ENCODE measurements at places on chromosomes 16 and 17.

GRCh38 chr16:69928856-69929400, 22.2 kb upstream of the CLEC18A start:
- DNase-seq: no peak

GRCh38 chr17:17344507-17345293, 41.5 kb downstream of the NT5M start:
- DNase-seq: no peak

- DNase-seq: peak; percentile 57
Measured at GRCh38 chr17:39573447-39574298, 34.0 kb downstream of the NEUROD2 start.

DNA sequence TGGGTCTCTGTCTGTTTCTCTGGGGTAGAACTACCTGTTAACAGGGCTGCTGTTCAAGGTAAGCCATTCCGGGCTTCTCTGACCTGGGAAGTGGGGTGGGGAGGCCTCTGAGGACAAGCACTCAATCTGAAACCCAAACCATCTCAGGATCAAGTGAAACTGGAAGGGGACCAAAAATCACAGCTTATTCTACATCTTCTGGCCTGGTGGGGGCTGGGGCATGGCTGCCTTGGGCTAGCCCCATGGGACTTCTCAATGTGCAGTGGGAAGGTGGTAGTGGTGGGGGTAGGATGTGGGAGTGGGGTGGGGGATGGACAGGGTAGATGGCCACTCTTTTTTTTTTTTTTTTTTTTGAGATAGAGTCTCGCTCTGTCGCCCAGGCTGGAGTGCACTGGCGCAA, 5.5 kb downstream of the FLOT2 start:
- DNase-seq: no peak

DNA sequence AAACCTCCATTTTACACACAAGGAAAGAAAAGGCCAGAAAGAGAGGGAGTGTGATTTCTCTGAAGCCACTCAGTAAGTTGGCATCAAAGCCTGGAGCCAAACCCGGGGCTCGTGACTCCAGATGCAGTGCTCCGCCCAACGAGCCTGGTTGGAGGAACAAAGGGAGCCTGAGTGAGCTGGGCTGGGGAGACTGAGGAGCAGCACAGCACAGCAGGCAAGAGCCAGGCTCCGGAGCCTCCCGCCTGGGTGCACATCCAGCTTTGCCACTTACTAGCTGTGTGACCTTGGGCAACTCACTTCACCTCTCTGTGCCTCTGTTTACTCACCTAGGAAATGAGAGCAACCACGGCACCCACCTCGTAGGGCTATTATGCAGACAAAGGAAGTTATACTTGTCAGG, 5.6 kb downstream of the GSG1L start:
- no peak for DNase-seq

- DNase-seq: no peak
Measured at GRCh38 chr17:70636517-70637133, 467.3 kb downstream of the KCNJ2 start.

DNA sequence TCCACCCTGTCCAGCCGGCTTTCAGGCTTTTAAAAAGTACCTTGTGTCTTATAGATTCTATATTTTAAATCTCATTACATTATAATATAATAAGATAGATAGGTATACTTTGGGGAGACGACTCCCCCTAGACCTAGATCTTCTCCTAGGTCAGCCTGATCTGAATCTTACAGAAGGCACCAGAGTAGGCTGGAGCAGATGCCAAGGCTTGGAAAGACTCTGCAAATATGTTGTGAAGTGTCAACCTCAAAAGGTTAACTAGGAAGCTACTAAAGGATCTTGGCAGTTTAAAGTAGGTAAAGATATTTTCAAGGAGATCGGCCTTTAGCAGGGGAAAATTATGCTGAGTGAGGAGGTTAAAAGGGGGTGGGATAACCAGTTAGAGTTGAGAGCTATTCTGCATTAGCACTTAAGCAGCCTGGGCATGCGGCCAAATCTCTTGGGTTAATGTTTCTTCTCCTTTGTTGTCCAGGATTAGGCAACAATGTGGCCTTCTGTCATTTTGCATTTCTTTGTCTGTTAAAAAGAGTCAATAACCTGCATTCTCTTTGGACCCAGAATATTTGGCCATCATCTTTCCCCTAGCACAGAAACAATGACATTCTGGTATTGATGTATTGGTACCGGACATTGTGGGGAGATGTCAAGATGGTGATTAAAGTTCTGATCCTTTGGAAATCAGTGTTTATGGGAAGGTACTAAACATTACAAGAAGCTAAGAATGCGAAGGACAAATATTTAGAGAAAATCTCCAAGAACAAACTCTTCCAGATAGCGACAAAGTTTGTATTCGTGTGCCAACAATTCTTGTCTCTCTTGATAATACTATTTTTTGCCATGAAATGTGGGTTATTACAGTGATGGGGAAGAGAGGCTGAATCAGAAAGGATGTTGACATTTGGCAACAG, 51.2 kb upstream of the DHX40 start:
- peak; percentile 6 for DNase-seq

DNA sequence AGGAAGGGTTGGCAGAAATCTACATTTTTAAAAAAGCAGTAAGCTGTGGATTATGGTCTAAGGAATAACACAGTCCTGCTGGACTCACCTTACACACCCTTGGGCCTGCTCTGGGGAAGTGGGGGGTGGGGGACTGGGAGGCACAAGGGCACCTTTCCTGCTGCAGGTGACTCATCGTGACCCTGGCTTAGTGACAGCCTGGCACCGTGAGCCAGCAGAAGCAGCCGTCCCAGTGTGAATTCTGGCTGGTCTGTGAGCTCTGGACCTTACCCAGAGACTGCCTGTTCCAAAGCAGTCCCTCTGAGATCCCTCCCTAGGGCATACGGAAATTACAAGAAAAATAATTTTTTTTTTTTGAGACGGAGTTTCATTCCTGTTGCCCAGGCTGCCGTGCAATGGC, 4.2 kb upstream of the CRK start:
- DNase-seq: no peak

DNA sequence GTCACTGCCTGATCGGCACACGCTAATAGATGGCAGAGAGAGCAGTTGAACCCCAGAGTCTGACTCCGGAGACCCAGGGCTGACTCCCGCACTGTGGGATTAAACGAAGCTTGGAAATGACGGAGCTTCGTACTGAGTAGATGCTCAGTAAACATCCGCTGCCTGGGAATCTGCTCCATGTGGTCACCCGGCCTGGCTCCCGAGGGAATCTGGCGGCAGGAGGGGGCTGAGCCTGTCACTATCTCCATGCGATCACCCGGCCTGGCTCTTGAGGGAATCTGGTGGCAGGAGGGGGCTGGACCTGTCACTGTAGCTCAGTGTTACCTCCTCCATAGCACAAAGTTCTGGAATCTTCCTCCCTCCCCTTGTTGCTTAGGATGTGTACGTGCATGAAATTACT, 139.7 kb upstream of the CIBAR2 start:
- DNase-seq: no peak

GRCh38 chr16:56451753-56452689, 667 bp downstream of the OGFOD1 start:
- peak; percentile 11 for DNase-seq

DNA sequence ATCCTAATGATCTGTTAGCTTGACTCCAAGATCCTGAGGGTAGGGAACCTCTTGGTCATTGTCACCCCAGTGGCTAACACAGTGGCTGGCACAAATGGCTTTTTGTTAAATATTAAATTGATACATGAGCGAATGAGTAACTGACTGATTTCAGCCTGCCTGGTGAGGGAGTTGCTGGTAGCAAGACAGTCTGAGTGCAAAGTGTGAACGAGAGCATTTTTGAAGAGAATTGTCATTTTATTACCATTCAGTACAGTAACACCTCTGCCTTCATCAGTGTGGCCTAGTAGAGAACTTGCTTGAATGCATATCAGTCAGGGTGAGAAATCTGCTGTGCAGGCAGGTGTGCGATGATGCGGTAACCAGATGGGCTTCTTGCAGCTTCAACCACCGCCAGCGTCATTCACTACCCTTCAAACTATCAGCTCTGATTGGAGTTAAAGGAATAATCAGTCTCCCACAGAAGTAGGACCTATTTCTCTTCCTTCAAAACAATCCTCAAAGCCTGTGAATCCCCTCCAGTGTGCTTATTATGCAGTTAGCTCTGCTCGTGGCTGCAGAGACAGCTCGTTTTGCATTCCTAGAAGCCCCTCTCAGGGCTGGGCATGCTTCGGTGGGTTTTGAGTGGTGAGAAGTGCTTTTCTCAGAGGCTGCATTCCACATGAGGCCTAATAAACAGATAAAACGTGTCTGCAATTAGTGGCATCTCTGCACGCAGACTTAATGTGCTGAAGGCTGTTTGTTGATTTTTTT, 29.0 kb downstream of the HEXIM2 start:
- DNase-seq: no peak

DNA sequence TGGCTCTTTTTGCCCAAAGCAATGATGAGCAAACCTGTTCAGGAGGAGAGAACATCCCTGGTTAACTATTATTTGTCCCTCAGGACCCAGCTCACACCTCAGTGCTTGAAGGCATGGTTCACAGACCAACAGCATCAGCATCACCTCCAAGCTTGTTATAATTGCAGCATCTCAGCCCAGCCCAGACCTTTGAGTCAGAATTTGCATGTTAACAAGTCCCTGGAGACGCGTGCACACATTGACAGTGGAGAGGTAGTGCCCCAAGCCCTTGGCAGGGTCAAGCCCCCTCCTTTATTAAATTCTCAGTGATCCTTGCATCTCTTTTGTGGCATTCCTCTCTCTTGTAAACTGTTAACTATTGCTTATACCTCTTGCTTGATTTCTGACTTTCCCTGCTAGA, 488.6 kb downstream of the HAPSTR1 start:
- no peak for DNase-seq

DNA sequence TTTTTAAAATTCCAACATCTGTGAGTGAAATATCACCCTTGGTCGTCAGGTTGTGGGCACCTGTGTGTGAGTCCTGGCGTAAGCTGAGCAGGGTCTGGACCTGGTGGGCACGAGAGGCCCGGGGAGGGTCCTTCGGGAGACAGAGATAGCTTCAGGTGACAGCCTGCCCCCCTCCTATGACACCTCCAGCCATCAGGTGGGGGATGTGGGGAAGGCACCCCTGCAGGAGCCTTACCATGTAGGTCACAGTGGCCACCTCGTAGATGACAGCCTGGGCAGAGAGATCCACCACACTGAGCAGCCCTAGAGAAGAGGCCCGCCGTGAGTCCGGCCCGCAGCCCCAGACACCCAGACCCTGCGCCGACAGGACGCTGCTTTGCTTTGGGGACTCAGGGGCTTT, 11.2 kb downstream of the SLC47A2 start:
- no peak for DNase-seq

GRCh38 chr16:88318051-88318450, 64.7 kb upstream of the ZNF469 start:
- no peak for DNase-seq

DNA sequence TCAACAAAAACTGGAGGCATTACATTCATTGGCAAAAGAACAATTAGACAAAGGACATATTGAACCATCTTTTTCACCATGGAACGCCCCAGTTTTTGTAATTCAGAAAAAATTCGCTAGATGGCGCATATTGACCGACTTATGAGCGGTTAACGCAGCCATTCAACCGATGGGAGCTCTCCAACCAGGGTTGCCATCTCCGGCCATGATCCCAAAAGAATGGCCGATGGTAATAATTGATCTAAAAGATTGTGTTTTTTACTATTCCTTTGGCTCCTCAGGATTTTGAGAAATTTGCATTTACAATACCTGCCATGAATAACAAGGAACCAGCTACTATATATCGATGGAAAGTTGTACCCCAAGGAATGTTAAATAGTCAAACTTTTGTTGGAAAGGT, 21.4 kb downstream of the ALOX15B start:
- DNase-seq: peak; percentile 63

DNA sequence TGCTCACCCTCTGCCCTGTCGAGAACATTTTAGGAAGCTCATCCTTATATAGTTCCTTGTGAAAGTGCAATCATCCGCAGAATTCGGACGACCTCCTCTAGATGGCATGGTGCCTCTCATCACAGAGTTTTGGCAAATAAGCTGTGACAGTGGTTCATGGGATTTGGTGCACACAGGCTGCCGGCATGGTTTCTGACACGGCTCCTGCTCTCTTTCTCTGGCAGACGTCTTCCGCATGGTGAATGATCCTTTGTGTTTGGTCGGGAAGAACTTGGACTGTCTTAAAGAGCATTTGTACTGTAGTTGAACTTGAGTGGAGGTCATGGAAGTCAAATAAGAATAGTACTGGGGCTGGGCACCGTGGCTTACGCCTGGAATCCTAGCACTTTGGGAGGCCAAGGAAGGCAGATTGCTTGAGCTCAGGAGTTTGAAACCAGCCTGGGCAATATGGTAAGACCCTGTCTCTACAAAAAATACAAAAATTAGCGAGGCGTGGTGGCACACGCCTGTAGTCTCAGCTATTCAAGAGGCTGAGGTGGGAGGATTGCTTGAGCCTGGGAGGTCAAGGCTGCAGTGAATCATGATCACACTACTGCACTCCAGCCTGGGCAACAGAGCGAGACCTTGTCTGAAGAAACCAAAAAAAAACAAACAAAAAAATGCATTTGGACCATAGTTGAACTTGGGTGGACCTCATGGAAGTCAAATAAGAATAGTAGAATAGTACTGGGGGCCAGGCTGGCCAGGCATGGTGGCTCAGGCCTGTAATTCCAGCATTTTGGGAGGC, 34.7 kb upstream of the NAT9 start:
- DNase-seq: no peak

DNA sequence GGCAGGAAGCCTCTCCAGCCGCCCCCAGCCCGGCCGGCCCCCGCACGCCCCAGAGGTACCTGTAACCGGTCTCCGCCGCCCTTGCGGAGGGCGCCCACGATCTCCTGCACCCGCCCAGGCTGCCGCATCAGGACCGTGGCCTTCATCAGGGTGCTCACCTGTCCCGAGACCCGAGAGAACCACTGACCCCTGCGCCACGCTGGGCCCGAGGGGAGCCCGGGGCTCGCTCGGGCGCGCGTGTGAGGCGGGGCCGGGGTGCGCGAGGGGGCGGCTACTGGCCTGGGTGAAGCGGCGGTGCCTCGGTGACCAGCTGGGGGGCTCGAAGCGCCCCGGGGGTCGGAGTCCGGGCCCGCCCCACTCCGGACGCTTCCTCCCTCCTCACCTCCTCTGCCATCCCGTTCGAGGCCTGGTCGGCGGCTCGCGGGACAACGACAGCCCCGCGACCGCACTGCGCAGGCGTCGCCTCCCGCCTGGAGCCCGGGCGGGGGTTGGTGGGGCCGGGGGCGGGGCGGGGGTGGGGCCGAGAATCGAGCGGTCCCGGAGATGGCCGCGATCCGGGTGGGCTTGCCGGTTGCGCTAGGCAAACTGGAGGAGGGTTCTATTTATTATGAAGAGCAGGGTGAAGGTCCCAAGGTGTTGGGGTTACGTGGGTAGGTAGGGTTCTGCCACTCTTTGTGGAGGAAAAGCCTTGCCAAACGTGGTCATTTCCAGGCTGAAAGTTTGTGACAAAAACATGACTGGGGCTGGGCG, at the start of gene NT5C3B:
Gene NT5C3B, minus strand, starts transcription at position 433 of the 750 bp plus-strand sequence. Its CDS starts 39 bp downstream, at position 394.
- peak; percentile 59 for DNase-seq

- DNase-seq: no peak
Measured at GRCh38 chr16:56886296-56886695, 21.3 kb downstream of the SLC12A3 start.

DNA sequence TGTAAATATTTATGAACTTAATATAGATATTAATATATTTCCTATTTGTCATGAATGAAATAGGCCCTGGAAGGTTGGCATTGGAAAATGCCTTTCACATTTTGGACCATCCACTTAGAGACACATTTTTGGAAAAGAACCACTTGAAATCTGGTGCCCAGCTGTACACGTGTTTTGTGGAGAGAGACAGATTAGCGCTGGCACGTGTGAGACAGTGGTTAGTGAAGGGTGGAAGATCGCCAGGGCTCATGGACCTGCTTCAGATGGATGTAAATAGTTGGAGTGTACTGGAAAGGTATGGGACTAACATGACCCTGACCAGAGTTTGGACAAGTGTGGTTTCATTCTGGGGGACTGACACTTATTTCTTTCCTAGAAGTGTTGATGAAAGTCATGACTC, 222.9 kb downstream of the PRKCA start:
- no peak for DNase-seq

Measured in DND-41 (cell line).